ENCODE measurements at places on chromosomes 11 and 22.

- DNase-seq = no peak
Observed at GRCh38 chr11:123570939-123571580, 83.4 kb downstream of the SCN3B start.

GRCh38 chr22:50228366-50228765 lies 16.5 kb downstream of the TUBGCP6 start:
- no peak for DNase-seq

GRCh38 chr11:73429121-73429750 lies 53.0 kb downstream of the RELT start:
- no peak for DNase-seq

DNA sequence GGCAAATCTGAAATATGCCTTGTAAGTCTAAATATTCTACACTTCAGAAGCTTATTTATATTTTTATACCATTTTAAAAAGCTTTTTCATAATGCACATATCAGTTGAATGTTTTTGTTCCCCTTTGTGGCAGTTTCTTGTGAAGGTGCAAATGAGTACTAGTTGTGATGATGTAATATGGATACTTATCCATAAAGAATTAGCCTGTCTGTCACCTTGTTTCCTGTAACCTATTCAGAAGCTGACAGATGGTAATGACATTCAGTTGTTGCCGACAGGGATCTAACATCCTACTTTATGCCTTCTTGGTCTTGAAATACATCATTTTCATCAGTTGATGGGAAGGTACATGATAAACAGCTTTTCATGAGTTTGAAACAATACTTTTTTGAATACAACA lies 2.9 kb downstream of the QSER1 start:
- DNase-seq = no peak

DNA sequence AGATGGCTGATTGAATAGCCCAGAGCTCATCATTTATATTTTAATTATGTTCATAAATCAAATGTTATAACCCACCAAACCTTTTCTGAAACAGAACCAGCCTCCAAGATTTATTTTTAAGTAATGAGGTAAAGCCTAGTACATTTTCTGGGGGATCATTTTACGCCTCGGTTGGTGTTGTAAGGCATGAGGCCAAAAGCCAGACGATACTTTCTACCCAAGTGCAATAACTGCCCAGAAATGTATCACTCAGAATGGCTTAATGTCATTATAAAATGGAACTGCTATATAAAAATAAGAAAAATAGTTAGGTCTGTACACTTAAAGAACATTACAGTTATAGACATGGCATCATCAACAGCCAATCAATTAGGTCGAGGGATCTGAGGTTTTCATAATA lies 283.3 kb downstream of the CADM1 start:
- no peak for DNase-seq

DNA sequence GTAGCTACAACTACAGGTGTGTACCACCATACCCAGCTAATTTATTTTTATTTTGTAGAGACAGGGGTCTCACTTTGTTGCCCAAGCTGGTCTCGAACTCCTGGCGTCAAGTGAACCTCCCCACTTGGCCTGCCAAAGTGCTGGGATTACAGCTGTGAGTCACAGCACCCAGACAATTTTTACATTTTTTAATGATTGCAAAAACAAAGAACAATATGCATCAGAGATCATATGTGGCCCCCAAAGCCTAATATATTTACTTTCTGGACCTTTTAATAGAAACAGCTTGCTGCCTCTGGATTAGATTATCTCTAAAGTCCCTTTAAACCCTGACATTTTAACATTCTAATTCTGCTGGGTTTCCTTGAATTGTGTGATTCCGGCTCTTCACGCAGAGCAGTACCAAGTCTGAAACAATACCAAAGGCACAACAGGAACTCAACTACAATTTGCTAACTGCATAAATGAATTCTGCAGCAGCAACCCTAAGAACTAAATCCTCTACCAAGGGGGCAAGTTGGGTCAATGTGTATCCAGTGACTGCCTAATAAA lies 25.0 kb downstream of the RAB30 start:
- no peak for DNase-seq

All from urinary bladder (tissue), 4 donors.